ENCODE measurements at places on chromosomes 11 and 22.

- no peak for DNase-seq
Measured at GRCh38 chr11:111942829-111943228, 5.7 kb downstream of the DIXDC1 start.

- no peak for DNase-seq
Measured at GRCh38 chr11:86147004-86147403, 78.1 kb upstream of the PICALM start.

DNA sequence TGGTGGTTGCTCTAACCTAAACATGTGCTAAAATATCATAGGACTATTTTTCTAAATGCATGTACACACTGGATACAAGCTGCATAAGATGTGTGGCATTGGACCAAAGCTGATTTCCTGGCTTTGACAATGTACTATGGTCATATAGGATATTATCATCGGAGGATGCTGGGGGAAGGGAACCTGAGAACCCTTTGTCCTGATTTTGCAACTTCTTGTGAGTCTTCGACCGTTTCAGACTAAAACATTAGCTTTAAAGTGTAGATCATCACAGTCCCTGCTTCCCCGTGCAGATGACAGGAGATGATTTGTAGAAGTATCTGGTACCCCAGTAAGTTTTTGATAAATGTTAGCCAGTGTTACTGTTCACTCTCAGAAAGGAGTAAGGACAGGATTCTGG, 554.7 kb downstream of the MIAT start:
- no peak for DNase-seq

DNA sequence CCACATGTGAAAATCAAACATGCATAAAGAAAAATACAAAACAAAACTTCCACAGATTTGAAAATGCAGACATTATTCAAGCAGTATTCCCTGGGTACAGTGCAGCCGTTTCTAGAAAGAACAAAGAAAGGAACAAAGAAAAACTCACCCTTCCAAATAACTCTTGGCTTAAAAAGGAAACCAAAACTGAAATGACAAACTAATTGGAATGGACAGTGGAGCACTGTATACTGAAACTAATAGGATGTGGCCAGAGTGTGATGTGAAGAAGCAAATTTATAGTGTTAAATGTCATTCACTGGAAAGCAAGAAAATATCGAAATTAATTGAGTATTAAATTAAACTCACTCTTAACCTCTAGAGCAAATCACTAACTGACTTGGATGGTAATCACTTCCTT, 55.4 kb downstream of the QSER1 start:
- DNase-seq: no peak

- no peak for DNase-seq
Measured at GRCh38 chr11:32658639-32659406, 75.2 kb downstream of the EIF3M start.

- peak; percentile 35 for DNase-seq
Measured at GRCh38 chr11:1919391-1920127, at the start of gene TNNT3. TSS of gene TNNT3 (plus strand) at chr11:1919703. CDS start at chr11:1922875, 3,172 bp downstream.

GRCh38 chr11:105774899-105775298, 165.0 kb downstream of the GRIA4 start:
- no peak for DNase-seq

GRCh38 chr22:29156507-29156906, 49.2 kb upstream of the EMID1 start:
- no peak for DNase-seq

GRCh38 chr11:78311702-78312371, 105.8 kb downstream of the GAB2 start:
- DNase-seq: no peak

Data from GM12892 (cell line).